ENCODE measurements at places on chromosomes 1 and 21.
A peak's percentile ranks its signal among the peaks of the same experiment; 100 is the strongest.

GRCh38 chr1:47351305-47351704, 17.7 kb downstream of the CMPK1 start:
- no peak for DNase-seq

- DNase-seq, result peak; percentile 57
Measured at GRCh38 chr1:245153081-245153551, 1.7 kb upstream of the KIF26B start.

- DNase-seq, result peak; percentile 65
Measured at GRCh38 chr1:180178511-180179161, 24.0 kb downstream of the QSOX1 start.

- DNase-seq, result peak; percentile 68
Measured at GRCh38 chr1:205227584-205228013, at the start of gene TMCC2. TSS of gene TMCC2 (plus strand) at chr1:205227946. CDS start at chr1:205228565, 619 bp downstream.

- no peak for DNase-seq
Measured at GRCh38 chr1:1109743-1110142, 6.1 kb downstream of the C1orf159 start.

GRCh38 chr21:29943885-29944284, 4.1 kb upstream of the GRIK1 start:
- no peak for DNase-seq

GRCh38 chr1:212217633-212218032, 67.6 kb upstream of the PPP2R5A start:
- DNase-seq, result no peak

DNA sequence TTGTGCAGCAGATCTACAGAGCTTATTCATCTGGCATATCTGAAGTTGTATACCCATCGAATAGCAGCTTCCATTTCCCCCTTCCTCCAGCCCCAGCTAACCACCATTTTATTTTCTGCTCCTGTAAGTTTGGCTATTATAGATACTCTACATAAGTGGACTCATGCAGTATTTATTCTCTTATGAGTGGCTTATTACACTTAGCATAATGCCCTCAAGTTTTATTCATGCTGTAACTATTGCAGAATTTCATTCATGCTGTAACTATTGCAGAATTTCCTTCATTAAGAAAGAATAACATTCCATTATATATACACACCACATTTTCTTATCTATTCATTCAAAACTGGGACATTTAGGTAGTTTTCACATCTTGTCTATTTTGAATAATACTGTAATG, 30.5 kb upstream of the IFI16 start:
- DNase-seq, result no peak

DNA sequence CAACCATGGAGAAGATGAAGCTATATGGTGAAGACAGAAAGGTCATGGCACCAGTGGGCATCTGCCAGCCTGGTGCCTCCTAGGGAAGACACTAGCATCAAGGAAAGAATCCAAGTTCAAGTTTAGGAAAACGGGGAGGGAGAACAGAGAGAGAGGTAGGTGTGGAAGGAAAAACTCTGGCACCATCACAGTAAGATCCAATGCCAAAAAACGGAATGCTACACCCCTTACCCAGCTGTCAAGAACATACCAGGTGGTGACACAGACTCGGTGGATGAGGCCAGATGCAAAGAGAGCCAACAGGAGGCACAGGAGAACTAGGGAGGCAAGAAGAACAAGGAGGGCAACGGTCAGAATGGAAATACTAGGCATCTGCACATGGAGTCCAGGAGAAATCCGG, 3.6 kb downstream of the KRTCAP2 start:
- DNase-seq, result no peak

GRCh38 chr21:31778546-31778945, 46.6 kb upstream of the SCAF4 start:
- no peak for DNase-seq

- no peak for DNase-seq
Measured at GRCh38 chr1:59692591-59692990, 122.2 kb upstream of the HOOK1 start.

GRCh38 chr1:212062832-212063438, 27.4 kb downstream of the DTL start:
- no peak for DNase-seq

GRCh38 chr1:151760597-151761385, 2.5 kb downstream of the MRPL9 start:
- DNase-seq, result no peak

DNA sequence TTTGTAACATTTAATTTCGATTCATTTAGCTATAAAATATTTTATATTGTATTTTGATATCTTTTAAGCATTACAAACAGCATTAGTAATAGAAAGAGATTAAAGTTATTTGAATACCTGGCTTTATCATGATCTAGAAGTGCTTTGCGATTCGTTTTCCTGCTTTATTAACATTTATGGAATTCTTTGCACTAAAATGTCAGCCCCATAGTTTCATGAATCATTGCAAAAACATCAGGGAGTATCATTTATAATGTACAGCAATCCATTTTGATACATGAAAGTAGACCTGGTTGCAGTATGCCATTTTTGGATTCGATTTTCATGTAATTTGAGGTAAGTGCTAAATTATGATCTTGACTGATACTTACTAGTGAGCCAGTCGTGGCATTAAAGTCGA, 108.0 kb upstream of the DPYD start:
- DNase-seq, result no peak

DNA sequence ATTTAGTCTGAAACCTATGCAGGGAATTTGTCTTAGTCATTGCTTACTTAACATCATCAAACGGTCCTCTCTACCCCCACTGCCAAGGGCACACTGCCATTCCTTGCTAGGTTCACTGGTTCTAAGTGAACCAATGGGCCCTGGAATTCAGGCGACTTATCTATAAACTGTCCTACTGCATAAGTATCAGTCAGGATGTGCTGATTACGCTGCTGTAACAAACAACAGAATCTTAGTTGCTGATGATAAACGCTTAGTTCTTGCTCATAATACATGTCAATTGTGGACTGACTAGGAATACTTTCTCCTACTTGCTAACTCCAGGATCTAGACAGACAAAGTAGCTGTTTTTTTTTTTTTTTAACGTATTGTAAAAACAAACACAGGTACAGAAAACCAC, 136.1 kb downstream of the PRDM2 start:
- no peak for DNase-seq

DNA sequence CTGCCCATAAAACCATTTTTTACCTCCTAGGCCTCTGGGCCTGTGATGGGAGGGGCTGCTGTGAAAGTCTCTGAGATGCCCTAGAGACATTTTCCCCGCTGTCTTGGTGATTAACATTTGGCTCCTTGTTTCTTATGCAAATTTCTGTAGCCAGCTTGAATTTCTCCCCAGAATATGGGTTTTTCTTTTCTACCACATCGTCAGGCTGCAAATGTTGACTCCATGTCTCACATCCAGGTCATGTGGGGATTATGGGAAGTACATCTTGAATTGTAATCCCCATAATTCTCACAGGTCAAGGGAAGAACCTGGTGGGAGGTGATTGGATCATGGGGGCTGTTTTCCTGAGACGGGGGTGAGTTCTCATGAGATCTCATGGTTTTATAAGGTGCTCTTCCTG, 603.2 kb downstream of the SMYD3 start:
- DNase-seq, result no peak

DNA sequence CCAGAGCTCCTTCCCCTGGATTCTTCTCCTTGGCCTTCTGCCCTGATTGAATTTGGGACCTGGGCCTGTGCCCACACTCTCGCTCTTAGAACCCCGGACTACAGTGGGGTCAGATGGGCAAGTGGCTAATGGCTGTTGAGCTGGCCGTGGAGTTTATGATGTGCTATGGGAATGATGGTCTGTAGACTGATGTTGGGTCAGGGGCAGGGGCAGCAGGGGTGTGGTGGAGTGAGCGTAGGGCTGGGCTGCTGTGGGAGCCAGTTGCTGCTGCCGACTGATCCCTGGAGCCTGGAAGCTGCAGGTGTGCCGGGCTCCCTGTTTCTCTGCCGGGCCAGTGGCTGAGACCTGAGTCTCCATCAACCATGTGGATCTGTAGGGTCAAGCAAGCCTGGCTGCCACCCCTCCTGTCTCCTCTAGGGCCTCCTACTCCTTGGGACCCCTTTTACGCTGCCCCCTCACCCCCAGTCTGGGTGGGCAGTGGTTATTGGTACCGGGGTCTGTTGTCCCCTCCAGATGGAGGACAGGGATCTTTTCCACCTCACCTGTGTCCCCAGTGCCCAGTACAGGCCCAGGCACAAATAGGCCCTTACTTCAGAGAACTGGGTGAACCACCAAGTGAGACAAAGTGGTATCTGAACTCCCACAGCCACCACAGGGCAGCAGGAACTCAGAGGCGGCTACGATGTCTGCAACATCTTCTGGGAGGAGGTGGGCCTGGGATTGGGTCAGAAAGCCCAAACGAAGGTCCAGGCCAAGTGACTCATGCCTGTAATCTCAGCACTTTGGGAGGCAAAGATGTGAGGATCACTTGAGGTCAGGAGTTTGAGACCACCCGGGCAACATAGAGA, 5.1 kb downstream of the PODN start:
- DNase-seq, result no peak

DNA sequence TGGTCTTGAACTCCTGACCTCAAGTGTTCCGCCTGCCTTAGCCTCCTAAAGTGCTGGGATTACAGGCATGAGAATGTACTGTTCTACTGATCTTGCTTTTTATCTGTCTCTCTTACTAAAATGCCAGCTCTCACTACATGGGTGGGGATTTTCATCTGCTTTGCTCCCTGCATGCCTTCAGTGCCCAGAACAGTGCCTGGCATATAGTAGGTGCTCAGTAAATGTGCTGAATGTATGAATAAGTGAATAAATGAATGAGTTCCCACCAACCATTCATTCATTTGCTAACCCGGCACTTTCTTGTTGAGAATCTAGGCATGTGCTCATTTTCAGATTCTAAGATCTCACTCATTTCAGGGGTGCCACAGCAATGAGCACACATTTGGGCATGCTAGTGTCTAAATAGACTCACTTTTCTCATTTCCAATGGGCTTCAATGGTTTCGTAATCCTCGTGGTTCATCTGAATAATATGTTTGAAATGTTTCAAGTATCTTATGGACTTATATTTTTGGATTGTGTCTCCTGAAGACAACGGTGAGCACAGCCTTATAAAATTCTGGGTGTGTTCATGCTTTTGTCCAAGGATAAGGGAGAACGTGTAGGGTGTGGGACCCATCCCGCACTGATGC, 7.6 kb downstream of the DHRS3 start:
- DNase-seq, result no peak

GRCh38 chr1:248243204-248243603, 12.0 kb downstream of the OR2M4 start:
- peak; percentile 1 for DNase-seq

GRCh38 chr1:40849801-40850592, 12.2 kb downstream of the CITED4 start:
- DNase-seq, result peak; percentile 72

DNA sequence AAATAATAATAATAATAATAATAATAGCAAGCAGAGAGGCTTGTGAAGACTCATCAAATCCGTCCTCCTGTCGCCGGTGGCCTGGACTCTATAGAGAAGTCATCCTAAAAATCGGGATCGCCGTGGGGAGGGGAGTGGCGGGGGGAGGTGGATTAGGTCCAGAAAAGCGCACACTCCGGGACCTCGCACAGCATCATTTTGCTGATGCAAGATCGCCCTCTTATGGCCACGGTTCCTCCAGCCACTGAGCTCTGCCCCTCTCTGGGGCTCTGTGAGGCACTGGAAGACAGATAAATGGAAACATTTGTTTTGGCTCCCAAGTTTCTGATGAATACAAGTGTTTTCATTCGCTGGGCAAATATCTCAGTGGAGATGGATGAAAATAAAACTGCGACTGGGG, 612.0 kb downstream of the MATN1 start:
- no peak for DNase-seq

GRCh38 chr21:39346671-39347331, 2.1 kb downstream of the HMGN1 start:
- no peak for DNase-seq

- DNase-seq, result no peak
Measured at GRCh38 chr1:46194641-46195193, 3.5 kb downstream of the POMGNT1 start.

GRCh38 chr1:21324368-21325141, 34.3 kb upstream of the ECE1 start:
- peak; percentile 76 for DNase-seq

DNA sequence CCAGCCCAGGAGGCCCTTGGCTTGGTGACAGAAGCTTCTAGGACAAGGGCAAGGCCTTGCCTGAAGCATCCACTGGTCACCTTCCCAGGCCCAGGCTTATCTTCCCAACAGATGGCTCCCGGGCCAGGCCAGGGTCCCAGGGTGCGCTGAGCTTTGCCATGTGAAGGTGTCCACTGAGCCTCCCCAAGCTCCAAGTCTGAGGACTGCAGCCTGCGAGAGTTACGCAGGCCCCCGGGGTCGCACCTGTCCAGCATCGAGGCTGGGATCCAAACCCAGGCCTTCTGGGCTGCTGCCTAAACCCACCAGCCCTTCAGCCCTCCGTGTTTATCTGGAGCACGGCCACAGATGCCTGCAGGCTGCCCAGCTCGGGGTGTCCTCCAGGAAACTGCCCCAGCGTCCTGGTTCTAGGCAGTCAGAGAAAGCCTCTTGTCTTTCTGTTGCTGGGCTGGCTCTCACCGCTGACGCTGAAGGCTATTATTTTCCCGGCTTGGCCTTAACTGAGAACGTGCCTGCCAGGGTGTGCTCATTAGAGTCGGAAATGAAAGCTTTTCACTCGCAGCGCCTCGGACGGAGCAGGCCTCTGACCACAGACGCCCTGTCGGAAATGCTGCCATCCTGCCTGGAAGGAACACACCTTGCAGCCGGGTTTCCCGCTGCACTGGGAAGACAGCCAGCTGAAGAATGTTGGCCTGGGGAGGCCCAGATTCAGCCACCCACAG, 71.4 kb downstream of the MEGF6 start:
- no peak for DNase-seq

- DNase-seq, result no peak
Measured at GRCh38 chr1:8586438-8586837, 231.0 kb downstream of the RERE start.

- peak; percentile 40 for DNase-seq
Measured at GRCh38 chr1:26287033-26287711, 7.3 kb downstream of the SH3BGRL3 start.

DNA sequence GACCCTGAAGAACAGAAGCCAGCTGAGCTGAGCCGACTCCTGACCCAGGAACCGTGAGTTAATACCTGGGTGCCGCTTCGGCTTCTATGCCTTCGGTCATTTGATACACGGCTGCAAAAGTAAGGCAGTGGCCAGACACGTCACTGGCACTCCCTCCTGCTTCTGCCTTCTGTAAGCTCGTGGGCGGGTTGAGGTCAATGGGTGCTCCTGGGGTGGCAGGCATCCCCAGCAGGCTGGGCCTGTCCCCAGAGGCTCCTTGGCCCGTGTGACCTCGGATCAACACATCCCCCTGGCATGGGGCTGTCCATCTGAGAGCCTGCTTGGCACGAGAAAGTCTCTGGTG, 35.7 kb upstream of the COL6A1 start:
- no peak for DNase-seq

DNA sequence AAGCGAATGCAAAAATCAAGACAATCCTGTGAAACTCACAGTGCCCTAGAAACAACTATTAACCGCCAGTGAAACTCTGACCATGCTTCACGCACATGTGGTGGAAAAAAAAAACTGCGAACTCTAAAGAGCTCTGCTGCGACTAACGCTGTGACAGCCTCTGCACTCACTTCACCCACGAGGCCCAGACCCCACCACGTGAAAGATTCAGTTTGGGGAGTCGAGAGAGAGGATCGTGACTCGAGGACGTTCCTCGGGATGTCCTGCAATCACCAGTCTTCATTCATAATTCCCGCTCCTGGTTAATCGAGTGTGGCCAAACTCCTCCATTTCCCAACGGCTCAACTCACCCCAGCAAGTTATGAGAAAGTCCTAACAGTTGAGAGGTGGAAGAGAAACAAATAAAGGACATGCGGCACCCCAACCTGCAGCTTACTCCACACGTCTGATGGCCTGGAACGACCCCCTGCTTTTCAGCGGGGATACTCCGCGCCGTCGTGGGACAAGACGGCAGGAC, 1.1 kb downstream of the SERBP1 start:
- peak; percentile 52 for DNase-seq

All from activated CD4-positive, alpha-beta T cell treated with anti-CD3 and anti-CD28 coated beads, Interleukin-2, amount 50 U/mL, for 4 hours (primary cell).